ENCODE measurements at places on chromosomes 16 and 17. TPM values are rescaled to one million over a fixed set of nuclear protein-coding genes. Genes with fewer than 3 reads are reported as not detected.
A peak's percentile ranks its signal among the peaks of the same experiment; 100 is the strongest.

- no peak for DNase-seq
- no peaks in the 10 kb centered on the region for H3K36me3 ChIP-seq
- H3K4me3 ChIP-seq: no peak overlapping the region
- H3K4me1 ChIP-seq: no peaks in the 10 kb centered on the region
- no peak overlapping the region for H3K27ac ChIP-seq
These were observed 77.5 kb downstream of the SYCE1L start for GRCh38 chr16:77276661-77277060.

- peak; percentile 23 for DNase-seq
- H3K36me3 ChIP-seq: no peaks in the 10 kb centered on the region
- no peaks in the 10 kb centered on the region for H3K27me3 ChIP-seq
- H3K4me1 ChIP-seq: peaks cover 13% of the 10 kb centered on the region
- H3K4me3 ChIP-seq: no peak overlapping the region
These were observed 47.9 kb upstream of the TAOK1 start for GRCh38 chr17:29342158-29342765.

The OR1A1 gene
- not detected for total RNA-seq

GRCh38 chr16:25253322-25253721 lies 4.3 kb downstream of the ZKSCAN2 start:
- no peak for DNase-seq
- H3K4me3 ChIP-seq: no peak overlapping the region
- peaks cover 2% of the 10 kb centered on the region for H3K36me3 ChIP-seq
- no peaks in the 10 kb centered on the region for H3K27me3 ChIP-seq

The TCAP gene
- 4.2 TPM for total RNA-seq

GRCh38 chr16:46582313-46582712 lies 38.9 kb downstream of the SHCBP1 start:
- H3K36me3 ChIP-seq: peaks cover 2% of the 10 kb centered on the region
- no peak overlapping the region for H3K4me3 ChIP-seq
- H3K27ac ChIP-seq: no peak overlapping the region
- no peak for DNase-seq
- no peaks in the 10 kb centered on the region for H3K27me3 ChIP-seq

DNA sequence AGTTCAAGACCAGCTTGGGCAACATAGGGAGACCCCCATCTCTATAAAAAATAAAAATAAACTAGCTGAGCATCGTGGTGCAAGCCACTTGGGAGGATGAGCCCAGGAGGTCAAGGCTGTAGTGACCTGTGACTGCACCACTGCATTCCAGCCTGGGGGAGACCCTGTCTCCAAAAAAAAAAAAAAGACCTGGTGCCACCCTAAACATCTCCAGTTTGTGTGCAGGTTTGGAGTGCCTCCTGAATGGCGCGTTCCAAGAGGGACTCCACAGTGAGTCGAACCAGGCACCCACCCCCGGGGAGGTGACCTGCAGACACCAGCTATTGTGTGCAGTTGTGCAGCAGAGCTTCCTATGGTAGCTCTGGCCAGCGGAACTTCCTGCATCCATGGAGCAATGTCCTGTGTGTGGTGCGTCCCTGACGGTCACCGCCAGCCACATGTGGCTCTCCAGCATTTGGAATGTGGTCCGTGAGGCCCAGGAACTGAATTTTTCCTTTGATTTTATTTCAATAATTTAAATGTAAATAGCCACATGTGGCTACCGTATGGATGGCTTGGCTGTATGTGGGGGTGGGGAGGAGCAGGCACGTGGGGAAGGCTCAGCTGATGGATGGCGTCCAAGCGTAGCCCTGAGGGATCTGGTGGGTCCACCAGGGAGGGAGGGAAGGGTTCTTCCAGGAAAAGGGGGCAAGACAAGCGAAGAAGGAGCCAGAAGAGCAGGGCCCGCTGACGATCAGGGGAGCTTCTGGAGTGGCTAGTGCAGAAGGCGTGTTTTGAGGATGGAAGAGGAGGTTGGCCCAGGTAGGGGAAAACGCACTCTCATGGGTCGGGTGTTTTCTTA lies 107.1 kb upstream of the GSE1 start:
- H3K4me1 ChIP-seq: no peaks in the 10 kb centered on the region
- no peak overlapping the region for H3K27ac ChIP-seq
- peaks cover 2% of the 10 kb centered on the region for H3K27me3 ChIP-seq
- no peak overlapping the region for H3K4me3 ChIP-seq
- no peaks in the 10 kb centered on the region for H3K36me3 ChIP-seq

DNA sequence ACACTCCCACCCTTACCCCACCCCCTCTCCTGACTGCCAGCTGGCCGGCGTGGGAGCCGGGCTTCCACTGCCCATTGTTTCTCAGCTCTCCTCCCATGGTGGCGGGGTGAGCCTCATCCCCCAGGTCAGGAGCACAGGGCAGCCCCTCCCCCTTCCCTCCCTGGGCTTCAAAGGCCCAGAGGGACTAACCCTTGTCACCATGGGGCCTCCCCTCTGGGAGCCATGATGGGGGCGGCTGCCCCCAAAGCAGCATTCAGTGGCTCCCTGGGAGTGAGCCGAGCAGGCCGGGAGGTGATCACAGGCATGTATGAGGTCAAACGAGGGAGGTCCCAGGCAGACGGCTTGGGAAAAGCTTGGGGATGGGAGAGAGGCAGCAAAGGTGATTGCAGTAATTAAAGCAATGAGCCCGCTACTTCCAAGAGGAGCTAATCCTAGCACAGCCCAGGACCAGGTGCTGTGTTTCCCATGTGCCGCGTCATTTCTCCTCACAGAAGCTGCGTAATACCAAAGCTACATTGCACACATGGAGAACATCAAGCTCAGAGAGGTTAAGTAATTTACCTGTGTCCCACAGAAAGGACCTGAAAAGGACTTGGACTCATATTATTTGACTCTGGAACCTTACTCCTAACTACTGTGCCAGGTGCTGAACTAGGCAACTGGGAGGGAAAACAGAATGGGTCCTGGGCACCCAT lies 24.5 kb downstream of the CDK5RAP3 start:
- no peaks in the 10 kb centered on the region for H3K36me3 ChIP-seq
- no peaks in the 10 kb centered on the region for H3K4me1 ChIP-seq
- DNase-seq: no peak
- H3K27me3 ChIP-seq: peaks cover 26% of the 10 kb centered on the region
- no peak overlapping the region for H3K4me3 ChIP-seq
- no peak overlapping the region for H3K27ac ChIP-seq

DNA sequence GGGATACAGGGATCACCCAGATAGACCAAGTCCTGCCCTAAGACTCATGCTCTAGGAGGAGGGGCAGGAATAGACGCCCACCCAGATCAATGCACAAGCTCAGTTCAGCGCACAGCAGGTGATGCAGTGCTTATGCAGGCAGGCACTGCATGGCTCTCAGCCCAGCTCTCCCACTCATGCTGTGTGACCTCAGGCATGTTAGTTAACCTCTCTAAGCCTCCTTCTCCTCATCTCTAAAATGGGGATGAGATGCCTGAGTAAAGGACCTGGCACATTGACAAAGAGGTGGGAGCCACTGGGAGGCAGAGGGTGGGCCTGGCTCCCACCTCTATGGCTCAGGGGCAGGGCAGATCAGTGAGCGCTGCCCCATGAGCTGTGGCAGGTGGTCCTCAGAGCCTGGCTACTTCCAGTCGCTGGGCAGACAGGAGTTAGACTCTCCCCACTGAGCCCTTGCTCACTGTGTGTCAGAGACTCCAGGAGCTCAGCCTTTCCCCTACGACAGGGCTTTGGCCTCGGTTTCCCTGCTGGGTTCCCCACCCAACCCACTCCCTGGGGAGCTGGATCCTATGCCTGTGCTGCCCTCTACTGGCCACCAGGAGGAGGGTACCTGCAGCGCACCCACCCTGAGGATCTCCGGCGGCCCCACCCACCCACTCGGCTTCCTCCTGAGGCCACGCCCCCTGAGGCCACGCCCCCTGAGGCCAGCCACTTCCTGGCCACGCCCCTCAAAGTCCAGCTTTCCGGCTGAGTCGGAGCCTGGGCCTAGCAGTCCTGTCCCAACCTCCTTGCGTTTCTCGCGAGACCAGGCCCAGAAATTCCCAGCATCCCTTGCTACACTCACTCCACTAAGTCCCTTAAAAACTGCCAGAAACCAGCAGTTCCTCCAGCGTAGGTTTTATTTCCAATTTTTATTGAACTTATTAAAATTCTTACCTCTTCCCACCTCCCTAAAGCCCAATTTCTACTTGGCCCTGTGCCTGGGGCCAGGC lies 196.1 kb downstream of the GSG1L start:
- no peak overlapping the region for H3K27ac ChIP-seq
- H3K36me3 ChIP-seq: no peaks in the 10 kb centered on the region
- H3K4me3 ChIP-seq: no peak overlapping the region
- peak; percentile 16 for DNase-seq

- H3K27ac ChIP-seq: no peak overlapping the region
- no peak overlapping the region for H3K4me3 ChIP-seq
- peaks cover 1% of the 10 kb centered on the region for H3K36me3 ChIP-seq
- no peaks in the 10 kb centered on the region for H3K27me3 ChIP-seq
- no peaks in the 10 kb centered on the region for H3K4me1 ChIP-seq
These were observed 36.5 kb downstream of the GSE1 start for GRCh38 chr16:85649411-85650134.

The TPSG1 gene
- total RNA-seq: not detected

The MILR1 gene
- 9.4 TPM for total RNA-seq

The CCL22 gene
- total RNA-seq: 85.8 TPM

- peak overlapping the region; percentile 30 for H3K27ac ChIP-seq
- H3K4me3 ChIP-seq: peak overlapping the region; percentile 72
- no peaks in the 10 kb centered on the region for H3K27me3 ChIP-seq
- peaks cover 13% of the 10 kb centered on the region for H3K4me1 ChIP-seq
These were observed 218.7 kb downstream of the NTN1 start for GRCh38 chr17:9239793-9240658.

The SHISA9 gene
- 0.19 TPM for total RNA-seq
